ENCODE measurements at places on chromosomes 1 and 21. TPM values are rescaled to one million over a fixed set of nuclear protein-coding genes. Genes with fewer than 3 reads are reported as not detected.

DNA sequence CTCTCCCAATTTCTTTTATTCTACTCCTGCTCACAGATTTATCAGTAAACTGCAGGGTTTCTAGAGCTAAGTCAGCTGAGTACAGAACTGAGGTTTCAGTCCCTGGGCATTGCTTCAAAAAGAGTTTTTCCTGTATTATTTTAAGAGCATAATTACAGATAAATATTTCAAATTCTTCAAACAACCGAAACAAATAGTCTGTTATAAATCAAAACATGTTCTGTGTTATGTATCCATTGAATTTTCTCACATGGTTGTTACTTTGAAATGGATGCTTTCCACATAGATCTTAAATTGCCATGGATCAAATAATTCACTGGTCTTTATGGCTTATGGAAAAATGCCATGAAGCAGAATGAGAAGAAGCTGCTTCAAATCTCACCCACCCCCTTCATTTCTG lies 64.5 kb downstream of the LRRC8C start:
- H3K27me3 ChIP-seq: no peaks in the 10 kb centered on the region
- peaks cover 57% of the 10 kb centered on the region for H3K4me1 ChIP-seq
- no peaks in the 10 kb centered on the region for H3K36me3 ChIP-seq

DNA sequence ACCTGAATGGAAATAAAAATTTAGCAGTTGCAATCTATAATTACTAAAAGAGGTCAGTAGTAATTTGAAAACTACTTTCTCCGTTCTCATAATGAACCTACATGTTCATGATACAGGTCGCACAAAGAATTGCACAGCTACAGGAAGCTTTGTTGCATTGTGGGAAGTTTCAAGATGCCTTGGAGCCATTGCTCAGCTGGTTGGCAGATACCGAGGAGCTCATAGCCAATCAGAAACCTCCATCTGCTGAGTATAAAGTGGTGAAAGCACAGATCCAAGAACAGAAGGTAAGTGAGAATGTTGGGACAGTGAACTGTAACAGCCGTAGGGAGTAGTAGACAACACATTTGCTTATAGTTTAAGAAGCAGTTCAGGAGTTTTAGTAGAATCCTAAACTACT lies 68.8 kb upstream of the BMP8A start:
- no peaks in the 10 kb centered on the region for H3K27me3 ChIP-seq
- H3K27ac ChIP-seq: no peak overlapping the region
- H3K4me3 ChIP-seq: no peak overlapping the region
- no peaks in the 10 kb centered on the region for H3K4me1 ChIP-seq

GRCh38 chr1:114428083-114428754 lies 82.8 kb downstream of the TRIM33 start:
- H3K36me3 ChIP-seq: no peaks in the 10 kb centered on the region
- DNase-seq: peak; percentile 20
- no peaks in the 10 kb centered on the region for H3K27me3 ChIP-seq
- H3K4me3 ChIP-seq: no peak overlapping the region
- no peaks in the 10 kb centered on the region for H3K4me1 ChIP-seq

- H3K27ac ChIP-seq: no peak overlapping the region
- H3K36me3 ChIP-seq: no peaks in the 10 kb centered on the region
- H3K4me1 ChIP-seq: no peaks in the 10 kb centered on the region
- no peaks in the 10 kb centered on the region for H3K27me3 ChIP-seq
Measured at GRCh38 chr21:45792682-45793383, 149.3 kb downstream of the PCBP3 start.

DNA sequence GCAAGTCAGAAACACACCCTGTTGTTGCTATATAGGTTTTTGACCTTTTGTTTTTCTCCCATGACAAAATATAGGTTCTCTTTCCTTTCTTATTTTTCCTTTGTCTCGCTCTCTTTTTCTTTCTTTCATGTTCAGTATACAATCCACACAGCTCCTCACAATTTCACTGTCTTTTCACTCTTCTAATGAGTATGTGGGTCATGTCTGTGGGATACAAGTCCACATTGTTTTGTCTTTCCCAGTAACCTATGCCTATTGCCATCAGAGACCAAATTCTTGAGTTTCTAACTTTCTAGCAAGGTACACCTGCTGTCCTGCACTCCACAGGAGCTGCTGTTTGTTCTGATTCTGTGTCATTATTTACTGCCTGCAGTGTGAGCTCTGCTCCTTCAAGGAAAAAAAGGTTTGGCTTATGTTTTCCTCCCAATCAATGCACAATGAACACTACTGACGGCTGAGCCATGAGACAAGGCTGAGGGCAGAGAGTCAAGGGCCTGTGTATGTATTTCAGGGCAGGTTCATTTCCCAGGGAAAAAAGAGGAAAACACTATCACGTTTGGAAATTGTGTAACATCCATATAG lies 453.8 kb downstream of the NEGR1 start:
- H3K36me3 ChIP-seq: no peaks in the 10 kb centered on the region
- H3K27me3 ChIP-seq: no peaks in the 10 kb centered on the region
- no peaks in the 10 kb centered on the region for H3K4me1 ChIP-seq
- no peak overlapping the region for H3K27ac ChIP-seq

DNA sequence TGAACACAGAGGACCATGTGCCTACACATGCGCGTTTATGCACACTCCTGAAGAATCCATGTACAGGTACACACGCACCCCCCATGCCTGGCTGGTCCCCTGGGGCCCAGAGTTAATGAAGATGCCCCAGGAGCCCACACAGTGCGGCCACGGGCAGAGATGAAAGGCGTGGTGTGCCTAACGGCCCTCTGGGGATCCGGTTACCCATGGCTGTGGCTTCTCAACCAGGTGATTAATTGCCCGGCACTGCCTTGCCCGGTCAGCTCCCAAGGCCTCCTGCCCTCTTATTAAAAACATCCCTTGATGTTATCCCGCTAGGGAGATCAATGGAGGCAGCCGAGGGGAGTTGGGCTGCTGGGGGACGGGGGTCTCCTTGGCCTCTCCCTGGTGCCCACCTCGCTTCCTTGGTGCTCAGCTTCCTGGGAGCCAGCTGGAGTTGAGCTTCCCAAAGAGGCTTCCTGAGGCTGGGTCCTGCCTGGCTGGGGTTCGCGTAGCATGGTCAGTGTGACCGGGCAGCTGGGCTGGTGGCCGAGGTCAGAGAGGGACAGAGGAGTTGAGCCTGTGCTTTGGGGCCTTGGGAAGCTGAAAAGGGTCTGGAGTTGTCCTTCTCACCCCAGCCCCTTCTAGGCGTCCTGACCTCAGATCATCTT lies 75.0 kb upstream of the WNT4 start:
- no peaks in the 10 kb centered on the region for H3K36me3 ChIP-seq
- no peak for DNase-seq
- H3K27ac ChIP-seq: no peak overlapping the region
- peaks cover 2% of the 10 kb centered on the region for H3K27me3 ChIP-seq
- H3K4me3 ChIP-seq: no peak overlapping the region

KLHDC7A gene
- total RNA-seq: not detected

DNA sequence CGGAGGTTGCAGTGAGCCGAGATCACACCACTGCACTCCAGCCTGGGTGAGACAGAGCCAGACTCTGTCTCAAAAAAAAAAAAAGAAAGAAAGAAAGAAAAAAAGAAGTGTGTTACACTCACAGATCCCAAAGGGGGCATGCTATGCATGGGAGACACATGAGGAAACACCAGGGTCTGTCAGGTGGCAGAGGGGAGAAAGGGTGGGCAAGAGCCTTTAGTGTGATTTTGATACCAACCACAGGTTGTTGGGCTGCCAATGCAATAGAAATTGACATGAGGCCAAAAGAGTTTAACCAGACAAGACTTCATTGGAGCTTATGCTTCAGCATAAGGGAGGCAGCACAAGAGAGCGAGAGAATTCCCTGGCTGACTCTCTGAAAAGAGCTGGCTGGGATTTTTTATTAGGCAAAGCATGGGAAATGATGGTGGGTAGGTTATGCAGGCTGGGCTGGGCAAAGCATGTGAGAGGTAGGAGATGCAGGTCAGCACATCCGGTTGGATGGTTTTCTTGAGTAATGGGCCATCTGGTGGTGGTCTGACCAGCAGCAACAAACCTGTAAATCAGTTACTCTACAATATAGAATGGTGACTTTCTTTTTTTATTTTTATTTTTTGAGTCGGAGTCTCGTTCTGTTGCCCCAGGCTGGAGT lies 11.7 kb upstream of the EXTL1 start:
- no peaks in the 10 kb centered on the region for H3K36me3 ChIP-seq
- no peak overlapping the region for H3K4me3 ChIP-seq
- no peaks in the 10 kb centered on the region for H3K4me1 ChIP-seq
- no peak overlapping the region for H3K27ac ChIP-seq
- H3K27me3 ChIP-seq: peaks cover 24% of the 10 kb centered on the region

- H3K4me1 ChIP-seq: no peaks in the 10 kb centered on the region
- DNase-seq: no peak
- H3K27me3 ChIP-seq: no peaks in the 10 kb centered on the region
- H3K36me3 ChIP-seq: no peaks in the 10 kb centered on the region
- H3K27ac ChIP-seq: no peak overlapping the region
Measured at GRCh38 chr21:28154121-28154520, 838.6 kb downstream of the LTN1 start.

DNA sequence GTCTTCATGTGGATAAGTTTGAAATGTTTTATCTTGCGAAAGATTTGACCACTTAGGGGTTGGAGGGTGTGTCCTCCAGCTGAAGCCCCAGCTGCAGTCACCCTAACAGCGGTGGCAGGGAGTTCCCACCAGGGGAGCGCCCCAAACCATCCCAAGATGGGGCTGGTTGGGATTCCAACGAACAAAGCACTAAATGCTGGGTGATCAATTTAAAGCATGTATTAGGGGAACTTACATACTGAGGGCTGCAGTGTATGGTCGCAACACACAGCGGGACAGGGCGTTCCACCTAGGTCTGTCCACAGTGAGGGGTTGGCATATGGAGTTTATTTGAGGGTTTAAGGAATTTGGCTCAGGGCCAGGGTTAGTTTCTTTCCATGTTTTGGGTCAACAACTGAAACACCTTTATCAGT lies 26.3 kb downstream of the SLC37A1 start:
- H3K27ac ChIP-seq: no peak overlapping the region
- DNase-seq: no peak
- peaks cover 56% of the 10 kb centered on the region for H3K36me3 ChIP-seq
- H3K4me1 ChIP-seq: peaks cover 5% of the 10 kb centered on the region
- H3K4me3 ChIP-seq: no peak overlapping the region
- no peaks in the 10 kb centered on the region for H3K27me3 ChIP-seq

DNA sequence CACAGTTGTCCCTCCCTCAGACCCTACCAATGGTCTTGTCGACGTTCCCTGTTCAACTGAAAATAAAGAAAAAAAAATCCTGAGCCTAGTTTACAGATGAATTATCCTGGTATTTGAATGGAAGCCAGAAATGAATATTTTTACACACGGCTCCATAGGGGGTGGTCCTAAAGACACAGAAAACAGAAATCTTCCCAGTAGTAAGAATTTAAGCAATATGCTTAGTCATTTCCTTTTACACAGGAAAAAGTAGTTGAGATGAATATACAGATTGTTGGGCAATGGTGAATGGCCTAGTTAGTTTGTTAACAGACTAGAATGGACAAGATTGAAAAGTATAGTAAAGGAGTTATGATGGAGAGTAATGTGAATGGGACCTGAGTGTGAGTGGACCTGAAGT lies 67.4 kb downstream of the RGS18 start:
- no peaks in the 10 kb centered on the region for H3K27me3 ChIP-seq
- no peak for DNase-seq
- H3K4me3 ChIP-seq: no peak overlapping the region
- no peaks in the 10 kb centered on the region for H3K36me3 ChIP-seq

GRCh38 chr1:178434360-178434759 lies 62.4 kb downstream of the CLEC20A start:
- H3K27me3 ChIP-seq: no peaks in the 10 kb centered on the region
- no peak for DNase-seq

- DNase-seq: no peak
- H3K27me3 ChIP-seq: no peaks in the 10 kb centered on the region
- no peak overlapping the region for H3K4me3 ChIP-seq
- peaks cover 11% of the 10 kb centered on the region for H3K4me1 ChIP-seq
- no peak overlapping the region for H3K27ac ChIP-seq
- no peaks in the 10 kb centered on the region for H3K36me3 ChIP-seq
Measured at GRCh38 chr21:32888971-32889370, 117.4 kb upstream of the PAXBP1 start.

DNA sequence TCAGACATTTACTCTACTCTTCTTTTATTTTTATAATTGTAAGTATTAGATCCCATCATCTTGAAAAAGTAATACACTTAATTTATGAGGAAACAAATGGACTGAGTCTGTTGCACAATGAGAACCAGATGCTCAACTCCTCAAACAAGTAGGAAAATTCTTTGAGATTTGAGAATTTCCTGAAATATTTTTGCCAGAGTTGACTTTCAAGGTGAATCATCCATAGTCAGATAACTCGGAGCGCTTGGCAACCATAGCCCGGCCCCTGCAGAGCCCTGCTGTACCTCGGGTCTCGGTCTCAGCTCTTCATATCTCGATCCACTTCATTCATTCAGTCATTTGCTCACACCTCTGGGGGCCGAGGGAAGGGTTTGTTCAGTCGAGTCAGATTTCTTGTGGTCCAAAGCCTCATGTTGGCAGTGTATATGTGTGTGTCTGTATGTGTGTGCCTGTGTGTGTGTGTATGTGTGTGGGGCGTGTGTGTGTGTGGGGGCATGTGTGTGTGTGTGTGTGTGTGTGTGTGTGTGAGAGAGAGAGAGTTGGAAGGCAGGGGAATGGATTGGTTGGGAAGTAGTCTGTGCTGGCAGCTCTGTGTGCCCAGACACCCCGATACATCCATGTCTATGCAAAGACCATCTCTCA lies 18.1 kb upstream of the PCP4 start:
- H3K27ac ChIP-seq: no peak overlapping the region
- no peaks in the 10 kb centered on the region for H3K27me3 ChIP-seq
- H3K4me3 ChIP-seq: no peak overlapping the region

FAM3B gene
- not detected for total RNA-seq

DNA sequence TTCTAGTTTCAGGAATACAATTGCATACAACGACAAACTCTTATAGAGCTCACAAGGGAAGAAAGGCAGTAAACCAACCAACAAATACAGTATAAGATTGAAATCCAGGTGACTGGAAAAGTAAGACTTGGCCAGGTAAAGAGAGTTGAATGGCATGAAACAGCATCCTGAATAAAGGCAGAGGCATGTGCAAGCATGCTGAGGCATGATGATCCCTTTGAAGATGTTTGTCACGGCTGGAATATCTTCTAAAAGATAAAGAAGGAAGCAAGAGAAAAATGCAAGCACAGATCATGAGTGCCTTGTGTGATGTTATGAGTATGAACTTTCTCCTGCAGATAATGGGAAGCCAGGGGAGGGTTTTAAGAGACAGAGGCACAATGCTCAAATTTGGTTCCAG lies 83.3 kb upstream of the SPATA6 start:
- H3K27me3 ChIP-seq: no peaks in the 10 kb centered on the region
- H3K4me3 ChIP-seq: no peak overlapping the region
- no peaks in the 10 kb centered on the region for H3K36me3 ChIP-seq
- H3K27ac ChIP-seq: no peak overlapping the region
- DNase-seq: no peak
- H3K4me1 ChIP-seq: no peaks in the 10 kb centered on the region

DNA sequence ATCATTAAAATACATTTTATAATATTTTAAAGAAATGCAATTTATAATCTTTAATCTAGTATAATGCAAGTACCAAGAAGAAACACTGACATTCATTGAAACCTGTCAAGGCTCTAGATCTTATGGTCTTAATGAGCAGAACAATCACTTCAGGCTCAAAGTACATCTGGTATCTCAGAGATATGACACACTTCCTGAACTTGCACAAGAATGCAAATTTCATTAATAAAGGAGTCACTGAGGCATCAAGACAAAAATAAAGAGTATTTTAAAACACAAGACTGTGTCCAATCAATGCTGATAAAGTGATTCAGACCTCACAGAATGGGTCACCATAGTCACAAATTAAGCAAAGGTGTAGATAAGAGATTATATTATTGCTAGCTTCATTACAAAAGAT lies 178.1 kb downstream of the AK5 start:
- no peaks in the 10 kb centered on the region for H3K4me1 ChIP-seq
- no peak overlapping the region for H3K27ac ChIP-seq
- DNase-seq: no peak
- H3K4me3 ChIP-seq: no peak overlapping the region
- no peaks in the 10 kb centered on the region for H3K36me3 ChIP-seq

All from T-cell (primary cell).